Right atrium auricular region (tissue), 2 donors: ENCODE measurements at places on chromosomes 7 and 10. TPM values are rescaled to one million over a fixed set of nuclear protein-coding genes. Genes with fewer than 3 reads are reported as not detected.
A peak's percentile ranks its signal among the peaks of the same experiment; 100 is the strongest.

The CH25H gene
- total RNA-seq, result 1.8 TPM

GRCh38 chr7:66768865-66769832 is 28.6 kb downstream of the RABGEF1 start:
- DNase-seq, result no peak

The YAE1 gene
- total RNA-seq, result 16.3 TPM

GRCh38 chr7:107725138-107725740 is 18.7 kb upstream of the CBLL1 start:
- DNase-seq, result no peak

DNA sequence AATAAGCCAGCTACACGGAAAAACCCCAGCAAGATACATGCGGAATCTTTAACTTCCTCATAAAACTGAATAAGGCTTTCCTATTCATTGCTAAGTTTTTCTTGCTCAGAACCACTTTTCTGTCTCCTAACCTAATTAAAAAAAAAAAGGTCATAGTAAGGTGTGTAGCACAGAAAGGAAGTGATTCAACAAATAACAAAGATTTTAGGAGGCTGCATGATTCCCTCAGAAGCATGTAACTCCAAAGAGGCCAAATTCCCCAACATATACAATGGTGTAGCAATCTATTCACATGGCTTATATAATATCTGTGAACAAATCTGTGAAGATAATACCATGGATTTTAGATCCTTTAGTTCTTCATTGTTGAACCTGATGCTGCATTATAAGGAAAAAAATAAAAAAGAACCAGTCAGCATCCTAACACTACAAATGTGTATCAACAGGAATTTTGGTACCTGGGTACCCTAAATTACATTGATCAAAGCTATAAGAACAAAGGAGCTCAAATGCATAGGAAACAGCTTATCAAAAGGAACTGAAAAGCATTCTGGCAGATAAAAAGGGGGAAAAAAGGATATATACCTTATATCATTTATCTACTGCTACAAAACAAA is 63.8 kb downstream of the IMMP2L start:
- DNase-seq, result no peak

DNA sequence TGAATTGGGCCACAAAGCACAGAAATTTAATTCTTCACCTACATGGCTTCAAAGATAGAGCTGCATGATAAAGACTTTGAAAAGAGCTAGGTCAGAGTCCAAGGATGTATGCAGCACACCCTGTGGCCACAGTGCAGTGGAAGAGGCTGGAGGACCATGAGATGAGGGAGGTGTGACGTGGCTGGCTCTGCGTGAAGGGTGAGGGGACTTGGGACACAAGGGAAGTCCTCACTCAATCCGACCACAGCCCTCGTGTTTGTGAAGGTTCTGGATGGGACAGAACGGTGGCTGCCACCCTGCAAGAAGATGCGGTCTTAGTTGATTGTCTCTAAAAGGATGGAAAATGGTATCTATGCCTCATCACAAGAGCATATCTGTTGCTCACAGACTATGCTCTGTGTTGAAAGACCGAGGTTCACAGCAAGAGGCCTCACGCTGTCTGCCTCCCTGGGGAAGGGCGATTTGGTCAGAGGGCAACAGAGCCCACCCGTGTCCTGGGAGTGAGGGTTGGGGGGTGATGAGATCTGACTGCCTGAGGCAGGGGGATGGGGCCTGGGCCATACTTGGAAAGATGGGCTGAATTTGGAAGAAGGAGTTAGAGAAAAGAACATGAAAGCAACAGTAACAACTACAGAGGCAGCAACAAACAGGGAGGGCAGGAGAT is 174.4 kb upstream of the SHH start:
- DNase-seq, result no peak

- no peak for DNase-seq
Observed at GRCh38 chr7:158067931-158068482, 519.6 kb downstream of the PTPRN2 start.

GRCh38 chr10:4947635-4948596 is 15.3 kb upstream of the AKR1C1 start:
- DNase-seq, result peak; percentile 75

- no peak for DNase-seq
Observed at GRCh38 chr10:47368431-47369180, 15.5 kb downstream of the ZNF488 start.

GRCh38 chr7:66896441-66896840 is 24.6 kb upstream of the TMEM248 start:
- DNase-seq, result no peak

GRCh38 chr7:131031099-131031868 is 296.4 kb upstream of the MKLN1 start:
- DNase-seq, result no peak

The FGL2 gene
- total RNA-seq, result 13.3 TPM

DNA sequence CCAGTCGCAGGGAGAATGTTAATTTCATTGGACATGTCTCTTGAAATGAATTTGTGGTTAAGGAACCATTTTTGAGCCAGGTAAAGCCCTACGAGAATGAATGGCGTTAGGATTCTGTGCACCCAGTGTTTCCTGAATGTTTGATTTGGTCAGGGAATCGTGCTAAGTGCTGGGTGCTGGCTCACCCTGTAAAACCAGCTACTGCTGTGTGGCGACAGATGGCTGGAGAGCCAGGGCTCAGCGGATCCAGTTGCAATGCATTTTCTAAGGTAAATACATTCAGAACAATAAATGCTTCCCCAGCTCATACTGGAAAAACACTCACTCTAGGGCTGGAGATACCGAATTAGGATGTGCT is 355.5 kb downstream of the GLRX3 start:
- DNase-seq, result no peak

GRCh38 chr10:93199191-93199751 is 125.6 kb downstream of the CYP26A1 start:
- peak; percentile 81 for DNase-seq

The SUN3 gene
- not detected for total RNA-seq

The RET gene
- 0.44 TPM for total RNA-seq

The TAS2R60 gene
- not detected for total RNA-seq

The AGAP3 gene
- 29.8 TPM for total RNA-seq

GRCh38 chr10:99926925-99927720 is 82.6 kb downstream of the DNMBP start:
- DNase-seq, result no peak
